ENCODE measurements at places on chromosomes 2 and 18.

GRCh38 chr18:44821924-44822323 is 141.2 kb downstream of the SETBP1 start:
- no peak for DNase-seq

DNA sequence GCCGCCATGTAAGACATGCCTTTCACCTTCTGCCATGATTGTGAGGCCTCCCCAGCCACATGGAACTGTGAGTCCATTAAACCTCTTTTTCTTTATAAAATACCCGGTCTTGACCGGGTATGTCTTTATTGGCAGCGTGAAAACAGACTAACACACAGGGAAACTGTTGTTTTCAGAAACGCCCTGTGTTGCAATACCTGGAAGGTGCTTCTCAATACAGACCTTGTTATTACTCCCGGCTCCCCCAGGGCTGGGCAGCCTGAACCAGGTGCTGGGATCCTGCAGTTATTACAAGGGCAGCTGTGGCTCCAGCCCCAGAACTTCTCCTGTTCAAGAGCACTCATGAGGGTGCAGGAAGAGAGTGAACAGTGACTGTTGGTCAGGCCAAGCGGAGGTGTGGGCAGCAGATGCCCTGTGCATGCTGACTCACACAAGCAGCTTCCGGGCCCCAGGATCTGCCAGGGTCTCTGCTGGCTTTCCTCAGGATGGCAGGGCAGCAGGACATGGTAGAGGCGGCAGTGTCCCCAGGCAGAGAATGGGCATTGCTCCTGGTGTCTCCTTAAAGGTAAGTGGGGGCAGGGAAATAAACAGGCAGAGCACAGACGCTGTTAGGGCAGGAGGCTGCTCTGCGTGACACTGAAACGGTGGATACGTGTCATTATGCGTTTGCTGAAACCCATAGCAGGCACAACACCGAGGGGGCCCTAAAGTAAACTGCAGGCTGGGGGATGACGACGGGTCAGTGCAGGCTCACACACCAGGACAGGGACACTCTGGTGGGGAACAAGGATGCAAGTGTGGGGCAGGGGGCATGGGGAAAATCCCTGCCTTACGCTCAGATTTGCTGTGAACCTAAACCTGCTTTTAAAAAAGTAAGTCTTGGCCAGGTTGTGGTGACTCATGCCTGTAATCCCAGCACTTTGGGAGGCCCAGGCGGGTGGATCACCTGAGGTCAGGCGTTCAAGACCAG is 89.1 kb downstream of the NDUFA10 start:
- DNase-seq, result no peak

DNA sequence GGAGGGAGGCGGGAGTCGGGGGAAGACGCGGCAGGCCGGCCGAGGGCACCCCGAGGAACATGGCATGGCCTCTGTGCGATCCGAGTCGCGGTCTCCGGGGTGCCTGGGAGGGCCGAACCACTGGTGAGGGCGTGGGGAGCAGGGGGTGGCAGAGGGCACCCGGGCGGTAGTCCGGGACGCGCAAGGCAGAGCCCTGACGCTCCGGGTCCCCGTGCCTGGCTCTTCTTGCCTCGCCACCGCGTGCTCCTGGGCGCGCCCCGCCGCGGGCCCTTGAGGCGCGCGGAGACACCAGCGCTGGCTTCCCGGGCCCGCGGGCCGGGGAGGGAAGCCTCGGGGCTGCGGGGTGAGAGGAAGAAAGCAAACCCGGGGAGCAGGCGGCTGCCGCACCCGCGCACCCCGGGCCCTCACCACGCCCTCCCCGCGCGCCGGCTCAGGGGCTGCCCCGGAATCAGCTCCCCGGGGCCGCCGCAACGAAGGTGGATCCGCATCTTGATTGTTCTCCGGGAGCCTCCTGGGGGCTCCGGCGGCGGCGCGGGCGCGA is 4.3 kb downstream of the SOX11 start:
- no peak for DNase-seq

DNA sequence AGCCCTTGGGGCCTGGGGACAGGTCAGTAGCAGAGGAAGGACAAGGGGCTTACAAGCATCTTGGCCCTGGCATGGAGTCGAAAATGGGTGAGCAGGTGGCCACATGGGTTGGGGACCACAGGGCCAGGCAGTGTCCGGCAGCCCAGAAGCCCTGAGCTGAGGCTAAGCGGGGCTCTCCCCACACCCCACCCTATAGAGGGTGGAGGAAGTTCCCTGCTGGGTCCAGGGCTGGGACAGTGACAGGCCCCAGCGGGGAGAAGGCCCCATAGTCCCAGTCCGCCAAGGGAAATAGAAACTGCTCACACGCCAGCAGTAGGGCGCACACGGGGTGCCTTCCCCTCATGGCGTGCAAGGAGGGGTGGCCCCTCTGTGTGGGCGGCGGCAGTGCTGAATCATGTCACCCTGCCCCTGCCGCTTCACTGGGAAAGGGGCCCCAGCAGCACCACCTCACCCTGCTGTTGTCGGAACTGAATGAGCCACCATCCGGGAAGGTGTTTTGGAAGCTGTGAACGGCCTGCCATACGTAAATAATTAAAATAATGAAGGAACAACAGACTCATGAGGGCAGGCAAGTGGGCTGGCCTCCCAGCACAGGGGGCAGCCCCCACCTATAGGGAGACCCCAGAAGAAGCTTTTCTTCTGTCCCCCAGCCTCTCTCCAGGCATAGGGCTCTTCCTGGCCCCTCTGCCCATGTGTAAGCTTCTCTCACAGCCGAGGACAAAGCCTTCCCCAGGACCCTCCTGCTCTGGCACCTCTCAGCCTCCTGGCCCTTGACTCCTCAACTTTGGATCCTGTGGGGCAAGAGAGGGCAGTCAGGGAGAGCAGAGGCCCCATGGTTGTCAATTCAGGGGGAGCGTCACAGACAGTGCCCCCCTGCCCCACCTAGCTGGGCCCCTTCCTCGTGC is 12.7 kb upstream of the DUSP2 start:
- DNase-seq, result peak; percentile 74

- DNase-seq, result no peak
Observed at GRCh38 chr2:2588777-2589176, 257.7 kb upstream of the MYT1L start.

GRCh38 chr2:136238286-136239078 is 120.5 kb upstream of the CXCR4 start:
- peak; percentile 45 for DNase-seq

All from activated CD4-positive, alpha-beta T cell treated with anti-CD3 and anti-CD28 coated beads, Interleukin-2, amount 50 U/mL, for 1 hour (primary cell).